OCI-LY7 (cell line): ENCODE measurements at places on chromosomes 11 and 22.

DNA sequence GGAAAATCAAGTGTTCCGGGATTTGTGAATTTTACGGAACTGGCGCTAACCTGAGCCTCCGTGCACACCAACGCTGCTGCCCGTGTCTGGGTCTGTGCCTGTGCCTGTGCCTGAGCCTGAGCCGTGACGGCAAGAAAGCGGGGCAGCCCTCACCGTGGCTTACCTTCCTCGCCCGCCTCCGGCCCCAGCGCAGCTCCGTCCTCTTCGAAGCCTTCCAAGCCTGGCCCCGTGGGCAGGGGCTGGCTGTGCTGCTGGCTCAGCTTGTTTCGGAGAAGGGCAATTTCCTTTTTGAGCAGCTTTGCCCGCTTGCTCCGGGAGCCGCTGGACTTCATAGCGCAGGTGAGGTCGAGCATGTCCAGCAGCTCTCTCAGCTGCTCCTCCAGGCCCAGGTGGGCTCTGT, 33.8 kb downstream of the BRD1 start:
- DNase-seq = no peak

DNA sequence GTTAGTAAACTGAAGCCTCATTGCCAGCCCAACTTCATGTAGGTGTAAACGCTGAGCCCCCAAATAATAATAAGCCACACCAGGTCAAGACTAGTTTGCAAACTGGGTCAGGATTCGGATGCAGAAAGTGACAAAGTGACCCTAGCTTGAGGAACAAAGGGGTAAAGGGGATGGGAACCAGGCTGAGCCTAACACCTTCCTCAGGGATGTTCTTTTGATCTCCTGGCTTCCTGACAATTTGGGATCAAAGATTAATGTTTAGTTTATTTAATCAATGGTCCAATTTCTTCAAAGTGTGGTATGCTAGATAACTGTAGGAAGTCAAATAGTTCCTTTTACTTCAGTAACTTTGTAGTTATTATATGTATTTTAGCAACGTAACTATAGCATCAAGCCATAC, 9.9 kb downstream of the GLYATL1 start:
- DNase-seq = no peak

DNA sequence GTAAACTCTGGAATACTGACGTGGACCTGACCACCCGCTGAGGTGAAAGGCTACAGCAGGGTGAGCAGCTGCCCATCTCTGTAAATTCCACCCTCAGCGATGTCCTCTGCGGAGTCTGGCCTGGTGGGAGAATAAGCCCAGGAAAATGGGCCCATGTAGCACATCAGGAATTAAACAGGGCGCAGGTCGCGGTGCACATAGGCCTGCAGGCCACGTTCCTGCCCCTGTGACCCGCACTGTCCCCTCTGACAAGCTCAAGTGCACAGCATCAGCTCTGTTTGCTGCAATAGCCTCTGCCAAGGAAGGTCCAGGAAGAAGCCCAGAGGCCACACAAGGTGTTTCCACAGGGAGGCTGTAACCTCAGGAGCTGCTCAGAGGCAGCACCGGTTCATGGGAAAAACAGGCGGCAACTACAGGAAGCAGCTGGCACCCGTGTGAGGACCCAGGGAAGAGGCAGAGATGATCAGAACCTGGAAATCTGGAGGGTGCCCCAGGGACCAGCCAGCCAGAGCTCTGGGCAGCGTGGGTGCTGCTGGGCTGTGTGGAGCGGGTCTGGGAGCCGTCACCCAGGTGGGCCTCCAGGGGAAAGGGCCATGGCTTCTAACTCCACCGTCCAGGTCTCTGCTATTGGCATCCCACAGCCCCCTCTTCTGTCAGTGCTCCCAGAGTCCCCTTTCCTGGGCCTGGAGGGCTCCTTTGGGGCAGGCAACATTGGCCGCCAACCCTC, 808 bp upstream of the IFITM2 start:
- no peak for DNase-seq

DNA sequence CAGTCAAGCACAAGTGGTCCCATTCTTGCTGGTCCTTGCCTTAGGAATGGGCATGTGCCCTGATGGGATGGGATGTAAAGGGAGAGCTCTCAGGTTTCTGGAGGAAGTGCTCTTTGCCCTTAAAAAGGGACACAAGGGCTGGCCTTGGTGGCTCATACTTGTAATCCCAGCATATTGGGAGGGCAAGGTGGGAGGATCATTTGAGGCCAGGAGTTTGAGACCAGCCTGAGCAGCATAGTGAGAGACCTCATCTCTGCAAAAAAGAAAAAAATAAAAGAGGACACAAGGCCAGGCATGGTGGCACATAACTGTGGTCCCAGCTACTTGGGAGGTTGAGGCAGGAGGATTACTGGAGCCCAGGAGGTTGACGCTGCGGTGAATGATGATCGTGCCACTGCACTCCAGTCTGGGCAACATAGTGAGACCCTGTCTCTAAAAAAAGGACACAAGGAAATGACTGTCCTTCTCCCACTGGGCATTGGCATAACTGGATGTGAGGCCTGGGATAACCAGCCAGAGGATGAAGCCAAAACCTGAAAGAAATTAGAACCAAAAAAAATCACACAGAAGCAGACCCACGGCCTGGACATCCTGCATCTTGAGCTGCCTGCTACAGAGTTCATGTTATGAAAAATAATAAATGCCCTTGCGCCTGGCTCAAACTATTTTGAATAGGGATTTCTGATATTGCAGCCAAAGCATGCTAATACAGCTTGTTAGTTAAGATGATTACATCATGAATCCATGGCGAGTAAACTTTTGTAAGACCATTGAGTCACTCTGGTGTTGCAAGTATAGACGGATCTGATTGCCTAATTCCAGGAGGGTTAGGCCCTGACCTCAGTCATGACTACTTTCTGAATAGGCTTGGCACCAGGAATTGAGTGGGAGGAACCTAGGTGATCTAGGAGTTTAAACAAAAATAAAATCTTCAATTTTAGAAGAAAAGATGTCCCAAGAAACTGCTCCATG, 12.9 kb upstream of the CRKL start:
- no peak for DNase-seq

- no peak for DNase-seq
Measured at GRCh38 chr11:3815845-3816244, 7.5 kb downstream of the PGAP2 start.

DNA sequence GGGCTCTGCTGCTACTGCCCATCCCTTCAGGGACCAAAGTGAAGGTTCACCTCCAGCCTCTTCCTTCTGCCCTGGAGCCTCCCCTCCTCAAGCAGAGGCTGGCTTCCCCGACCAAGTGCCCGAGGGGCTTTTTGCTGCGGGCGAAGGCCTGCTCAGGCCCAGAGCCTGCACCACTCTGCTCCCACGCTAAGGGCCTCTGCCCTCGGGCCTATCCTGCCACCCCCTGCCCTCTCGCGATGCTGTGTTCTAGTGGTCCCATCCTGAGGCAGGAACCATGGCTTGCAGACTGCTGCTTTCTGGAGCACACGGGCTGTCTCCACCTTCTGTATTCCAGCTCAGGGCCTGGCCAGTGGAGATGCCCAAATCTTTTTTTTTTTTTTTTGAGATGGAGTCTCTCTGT, 8.9 kb upstream of the TNFRSF13C start:
- no peak for DNase-seq

GRCh38 chr11:9905501-9905951, 241.6 kb downstream of the SWAP70 start:
- no peak for DNase-seq

GRCh38 chr11:62489204-62489603, 57.4 kb downstream of the AHNAK start:
- no peak for DNase-seq

DNA sequence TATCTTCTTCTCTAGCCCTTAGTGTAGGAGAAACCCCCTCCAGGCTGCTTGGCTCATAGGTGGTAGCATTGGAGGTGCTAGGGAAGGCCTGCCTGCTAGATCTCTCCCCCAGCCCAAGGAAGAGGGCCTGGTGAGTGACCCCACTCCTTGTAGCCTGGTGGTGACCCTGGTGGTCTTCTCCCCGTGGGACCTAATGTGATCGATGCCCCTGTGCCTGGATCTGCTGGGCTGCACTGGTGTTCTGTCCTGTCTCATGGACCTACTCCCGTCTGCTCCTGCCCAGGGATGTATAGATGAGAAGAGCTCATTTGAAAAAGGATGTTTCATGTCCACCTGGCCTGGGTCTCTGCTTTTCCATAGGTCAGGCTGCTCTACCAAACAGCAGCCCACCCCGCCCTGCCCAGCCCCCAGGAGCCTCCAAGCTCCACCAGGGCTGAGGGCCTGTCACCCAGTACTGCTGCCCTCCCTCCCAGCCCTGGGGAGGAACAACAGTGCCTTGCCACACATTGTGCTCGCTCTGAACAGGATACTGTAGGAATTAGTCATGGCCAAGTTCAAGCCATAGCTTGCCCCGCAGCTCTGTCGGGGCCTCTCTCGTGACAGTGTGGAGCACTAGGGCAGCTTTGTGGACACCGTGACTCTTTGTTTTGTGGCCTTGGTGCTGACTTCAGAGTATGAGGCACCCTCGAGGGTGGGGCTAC, 19.7 kb downstream of the SLC37A2 start:
- no peak for DNase-seq

DNA sequence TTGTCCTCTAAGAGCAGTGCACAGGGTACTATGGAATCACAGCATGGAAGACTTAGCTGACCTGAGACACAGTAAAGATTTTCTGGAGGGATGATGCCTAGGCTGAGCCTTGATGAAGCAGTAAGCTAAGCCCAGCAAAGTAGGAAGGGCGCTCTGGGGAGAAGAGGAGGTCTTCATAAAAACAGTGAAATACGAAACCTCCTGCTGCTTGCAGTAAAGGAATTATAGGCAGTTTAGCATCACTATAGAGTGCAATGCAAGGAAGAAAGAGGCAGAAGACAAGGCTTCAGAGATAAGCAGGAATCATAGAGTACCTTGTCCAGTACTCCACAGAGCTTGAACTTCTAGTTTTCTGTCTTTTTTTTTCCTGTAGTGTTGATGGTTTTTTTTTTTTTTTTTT, 555.7 kb upstream of the CADM1 start:
- no peak for DNase-seq

DNA sequence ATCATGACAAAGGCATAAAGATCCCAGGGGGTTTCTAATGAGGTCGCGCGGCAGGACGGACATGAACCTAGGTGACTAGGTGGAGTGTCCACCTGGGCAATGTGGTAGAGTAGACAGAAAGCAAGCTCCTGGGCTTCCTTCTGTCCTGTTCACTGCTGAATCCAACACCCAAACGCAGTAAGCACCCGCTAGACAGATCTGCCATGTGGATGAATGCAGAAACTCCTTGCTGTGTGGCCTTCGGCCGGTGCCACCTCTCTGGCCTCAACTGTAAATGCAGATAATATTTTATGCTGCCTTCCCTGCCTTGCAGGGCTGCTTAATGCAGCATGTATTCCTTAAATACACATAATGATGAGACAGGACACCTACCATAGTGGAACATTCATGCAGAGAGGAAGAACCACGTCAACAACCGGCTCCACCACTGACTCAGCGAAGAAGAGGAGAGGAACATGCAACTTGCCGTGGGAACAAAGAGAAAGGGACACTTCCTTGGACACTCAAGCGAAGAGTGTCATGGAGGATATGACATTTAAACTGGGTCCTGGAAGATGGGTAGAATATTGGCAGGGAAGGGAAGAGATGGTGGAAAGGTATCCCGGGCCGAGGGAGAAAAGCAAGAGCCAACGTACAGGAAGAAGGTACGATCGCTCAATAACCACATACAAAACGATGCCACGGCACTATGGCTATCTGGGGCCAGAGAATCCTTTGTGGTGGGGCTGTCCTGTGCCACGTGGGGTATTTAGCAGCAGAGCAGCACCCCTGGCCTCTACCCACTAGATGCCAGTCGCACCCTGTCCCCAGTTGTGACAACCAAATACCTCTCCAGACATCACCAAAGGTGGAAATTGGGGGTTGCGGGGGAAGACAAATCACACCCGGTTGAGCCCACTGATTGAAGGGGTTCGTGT, 30.8 kb downstream of the MYH9 start:
- DNase-seq = no peak

DNA sequence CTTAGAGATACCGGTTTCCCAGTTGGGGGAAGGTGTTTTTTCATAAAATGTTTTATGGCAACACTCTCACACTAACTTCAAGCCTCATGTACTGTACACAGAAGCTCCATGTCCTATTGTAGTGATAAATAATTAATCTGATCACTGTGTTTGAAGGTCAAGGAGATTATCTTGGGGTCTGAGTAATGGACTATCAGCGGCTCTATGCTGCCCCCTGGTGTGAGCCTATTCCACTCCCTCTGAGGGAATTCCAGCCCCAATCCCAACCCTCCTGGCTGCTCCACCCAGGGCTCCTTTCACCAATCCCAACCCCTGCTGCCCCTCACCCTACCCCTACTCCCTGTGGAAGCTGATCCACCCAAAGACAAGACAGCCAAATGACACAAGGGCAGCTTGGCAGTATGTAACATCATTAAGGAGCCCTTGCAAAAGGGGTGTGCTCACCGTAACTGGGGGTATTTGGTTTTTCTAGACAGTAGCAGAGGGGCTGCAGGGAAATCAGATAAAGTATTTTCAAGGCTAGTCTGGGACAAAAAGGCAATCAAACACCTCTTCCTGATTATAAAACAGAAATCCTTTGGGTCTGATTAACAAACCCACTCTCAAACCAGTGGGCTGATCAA, 22.3 kb downstream of the HPS4 start:
- peak; percentile 41 for DNase-seq

DNA sequence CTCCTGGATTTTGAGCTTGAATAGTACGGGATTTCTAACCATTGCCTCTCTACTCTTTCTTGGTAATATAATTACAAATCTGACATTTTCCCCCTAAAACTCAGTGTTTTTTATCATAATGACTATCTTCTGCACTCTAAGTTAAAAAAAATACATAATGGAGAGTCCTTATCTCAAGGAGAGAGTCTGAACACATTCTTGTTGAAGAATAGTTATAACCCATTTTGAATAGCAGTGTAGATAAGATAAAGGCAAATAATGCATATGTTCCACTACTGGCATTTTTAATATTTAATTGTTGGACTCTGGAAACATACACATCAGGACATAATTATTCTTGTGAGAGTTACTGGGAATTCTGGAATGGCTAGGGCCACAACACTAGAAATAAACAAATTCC, 456.5 kb upstream of the ANO5 start:
- DNase-seq = no peak

DNA sequence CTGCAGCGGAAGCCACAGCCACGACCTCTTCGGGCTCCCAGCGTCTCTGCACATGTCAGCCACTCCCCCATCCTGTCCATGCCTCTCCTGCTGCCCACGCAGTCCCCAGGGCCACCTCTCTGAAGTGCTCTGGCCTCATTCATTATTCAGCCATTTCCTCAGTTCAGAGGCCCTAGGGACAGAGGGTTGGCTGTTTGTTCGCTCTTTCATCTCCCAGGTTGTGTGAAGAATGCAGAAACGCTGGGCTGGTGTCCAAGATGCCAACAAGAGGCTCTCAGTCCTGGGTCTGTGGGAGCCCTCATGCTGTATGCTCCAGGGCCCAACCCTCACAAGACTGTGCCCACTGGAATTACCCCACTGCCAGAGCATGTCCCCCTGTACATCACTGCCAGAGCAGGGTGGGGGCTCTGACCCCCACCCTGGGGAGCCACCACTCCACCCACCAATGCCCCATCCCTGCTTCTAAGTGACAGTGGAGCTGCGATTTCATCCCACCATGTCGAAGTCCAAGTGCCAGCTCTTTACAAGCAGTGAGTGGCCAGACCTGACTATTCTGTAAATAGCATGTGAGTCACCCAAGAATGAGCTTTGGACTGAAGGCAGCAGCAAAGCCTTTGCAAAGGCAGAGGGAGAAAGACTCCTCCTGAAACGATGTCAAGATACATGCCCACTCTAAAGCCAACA, 209.6 kb downstream of the BUD13 start:
- DNase-seq = no peak
